ENCODE measurements at places on chromosomes 6 and 20. TPM values are rescaled to one million over a fixed set of nuclear protein-coding genes. Genes with fewer than 3 reads are reported as not detected.

GRCh38 chr20:51542033-51542570, 417 bp downstream of the NFATC2 start:
- no peak for DNase-seq

GRCh38 chr6:33414592-33415271, 3.2 kb downstream of the CUTA start:
- no peak for DNase-seq

TP53TG5 gene
- not detected for total RNA-seq

DNA sequence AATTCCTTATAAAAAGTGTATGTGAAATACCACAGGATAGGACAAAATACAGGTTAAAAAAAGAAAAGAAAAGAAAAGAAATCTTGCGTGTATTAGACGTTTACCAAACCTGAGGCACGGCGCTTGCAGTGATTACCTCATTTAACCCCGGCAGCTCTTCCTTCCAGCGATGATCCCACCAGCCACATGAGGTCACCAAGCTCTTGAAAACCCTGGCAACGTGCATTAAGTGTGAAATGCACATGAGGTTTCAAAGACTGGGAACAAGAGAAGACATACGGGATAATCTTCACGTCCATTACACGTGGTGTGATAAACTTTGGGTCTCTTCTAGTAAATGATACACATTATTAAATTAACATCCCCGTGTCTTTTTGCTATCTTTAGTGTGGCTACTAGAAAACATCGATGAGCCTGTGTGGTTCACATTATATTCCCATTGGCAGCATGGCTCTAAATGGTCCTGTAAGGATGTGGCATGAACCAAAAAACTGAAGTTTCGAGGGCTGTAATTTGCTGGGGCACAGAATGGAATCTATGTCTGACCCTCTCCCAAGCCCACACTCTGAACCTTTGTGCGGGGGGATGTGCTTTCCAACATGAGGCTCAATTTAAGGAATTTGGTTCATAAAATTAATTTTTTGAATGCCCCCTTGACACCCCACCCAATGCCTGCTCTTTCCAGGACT, 59.2 kb upstream of the THBS2 start:
- DNase-seq = peak; percentile 44

DNA sequence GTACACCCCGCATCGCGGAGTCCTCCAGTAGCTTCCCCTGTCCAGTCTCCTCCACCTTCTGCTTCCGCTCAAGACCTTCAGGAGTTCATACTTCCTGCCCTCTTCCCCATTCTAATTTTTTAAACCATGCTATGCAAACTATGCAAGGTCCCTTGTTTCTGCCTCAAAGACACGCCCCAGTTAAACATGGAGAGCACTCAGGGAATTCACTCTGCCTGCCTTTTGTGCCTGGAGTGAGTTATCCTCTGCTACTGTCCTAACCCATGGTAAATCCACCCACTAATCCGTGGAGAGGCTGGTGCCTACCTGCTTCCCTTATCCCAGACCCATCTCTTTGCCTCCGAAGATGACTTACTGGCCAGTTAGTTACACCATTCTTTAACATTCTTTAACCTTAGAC, 473.7 kb upstream of the JARID2 start:
- DNase-seq = no peak

DEFB124 gene
- not detected for total RNA-seq

DNA sequence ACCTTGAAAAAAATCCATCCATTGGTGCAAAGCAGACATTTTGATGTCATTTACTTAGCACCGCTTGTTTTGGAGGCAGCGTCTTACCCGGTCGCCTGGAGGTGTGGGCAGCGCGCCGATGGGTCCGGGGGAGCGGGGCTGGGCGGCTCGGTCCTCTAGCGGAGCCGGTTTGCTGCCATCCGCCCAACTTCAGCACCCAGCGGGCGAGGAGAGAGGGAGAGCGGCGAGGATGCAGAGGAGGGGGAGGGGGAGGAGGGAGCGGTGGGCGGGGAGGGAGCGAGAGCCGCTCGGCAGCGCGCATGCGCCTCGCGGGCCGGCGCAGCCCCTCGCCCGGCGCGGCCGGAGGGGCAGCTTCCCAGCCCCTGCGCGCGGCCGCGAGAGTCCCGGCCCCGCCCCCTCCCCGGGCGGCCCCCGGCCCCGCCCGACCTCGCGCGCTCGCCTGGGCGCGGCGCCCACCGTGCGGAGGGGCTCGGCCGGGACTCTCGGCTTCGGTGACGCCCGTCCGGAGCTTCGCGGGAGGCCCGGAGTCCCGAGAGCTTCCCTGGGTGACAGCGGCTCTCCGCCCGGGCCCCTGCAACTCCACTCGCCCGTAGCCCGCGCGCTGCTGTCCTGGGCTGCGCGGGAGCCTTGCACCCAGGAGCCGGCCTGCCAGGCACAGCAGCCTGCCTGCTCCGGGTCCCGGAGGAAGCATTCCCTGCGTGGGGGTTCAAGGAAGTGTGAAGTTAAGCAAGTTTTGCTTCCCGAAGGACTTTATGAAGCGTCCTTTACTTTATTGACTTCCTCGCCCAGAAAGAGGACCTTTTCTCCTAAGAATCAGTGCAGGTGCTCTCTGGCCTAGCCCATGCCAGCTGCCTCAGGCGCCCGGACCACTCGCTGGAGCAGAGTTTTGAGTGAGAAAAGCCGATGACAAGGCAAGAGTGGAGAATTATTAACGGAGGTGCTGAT, at the start of gene RGS17:
Gene RGS17 (minus strand): TSS at position 246 of the 945 bp plus-strand sequence. CDS start 87,264 bp downstream, outside the sequence.
- DNase-seq = peak; percentile 92

GRCh38 chr6:12361042-12361765, 71.0 kb downstream of the EDN1 start:
- DNase-seq = no peak

GRCh38 chr20:31719644-31720485, 2.8 kb downstream of the BCL2L1 start:
- DNase-seq = peak; percentile 53

DNA sequence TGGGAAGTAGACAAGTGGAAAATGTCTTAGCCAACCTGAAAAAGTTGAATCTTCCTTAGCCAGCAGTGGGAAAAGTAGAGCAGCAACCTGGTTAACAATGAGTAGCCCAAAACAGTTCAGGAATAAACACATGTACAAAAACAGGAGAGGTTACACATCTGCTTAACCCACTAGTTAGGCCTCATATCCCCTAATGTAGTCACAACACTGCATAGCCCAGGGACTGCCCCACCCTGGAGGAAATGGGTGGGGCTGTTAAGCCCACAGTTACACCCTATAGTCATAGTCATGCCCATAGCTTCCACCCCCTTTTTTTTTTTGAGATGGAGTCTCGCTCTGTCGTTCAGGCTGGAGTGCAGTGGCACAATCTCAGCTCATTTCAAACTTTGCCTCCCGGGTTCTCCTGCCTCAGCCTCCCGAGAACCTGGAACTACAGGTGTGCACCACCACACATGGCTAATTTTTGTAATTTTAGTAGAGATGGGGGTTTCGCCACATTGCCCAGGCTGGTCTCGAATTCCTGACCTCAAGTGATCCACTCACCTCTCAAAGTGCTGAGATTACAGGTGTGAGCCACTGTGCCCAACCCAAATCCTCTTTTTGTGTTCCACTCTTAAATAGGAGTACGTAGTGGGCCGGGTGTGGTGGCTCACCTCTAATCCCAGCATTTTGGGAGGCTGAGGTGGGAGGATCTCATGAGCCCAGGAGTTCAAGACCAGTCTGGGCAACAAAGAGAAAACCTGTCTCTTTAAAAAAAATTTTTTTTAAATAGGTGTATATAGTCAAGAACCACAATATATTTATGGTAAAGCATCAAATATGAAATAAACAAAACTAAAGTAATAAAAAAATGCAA, 24.5 kb downstream of the ILRUN start:
- DNase-seq = no peak

DNA sequence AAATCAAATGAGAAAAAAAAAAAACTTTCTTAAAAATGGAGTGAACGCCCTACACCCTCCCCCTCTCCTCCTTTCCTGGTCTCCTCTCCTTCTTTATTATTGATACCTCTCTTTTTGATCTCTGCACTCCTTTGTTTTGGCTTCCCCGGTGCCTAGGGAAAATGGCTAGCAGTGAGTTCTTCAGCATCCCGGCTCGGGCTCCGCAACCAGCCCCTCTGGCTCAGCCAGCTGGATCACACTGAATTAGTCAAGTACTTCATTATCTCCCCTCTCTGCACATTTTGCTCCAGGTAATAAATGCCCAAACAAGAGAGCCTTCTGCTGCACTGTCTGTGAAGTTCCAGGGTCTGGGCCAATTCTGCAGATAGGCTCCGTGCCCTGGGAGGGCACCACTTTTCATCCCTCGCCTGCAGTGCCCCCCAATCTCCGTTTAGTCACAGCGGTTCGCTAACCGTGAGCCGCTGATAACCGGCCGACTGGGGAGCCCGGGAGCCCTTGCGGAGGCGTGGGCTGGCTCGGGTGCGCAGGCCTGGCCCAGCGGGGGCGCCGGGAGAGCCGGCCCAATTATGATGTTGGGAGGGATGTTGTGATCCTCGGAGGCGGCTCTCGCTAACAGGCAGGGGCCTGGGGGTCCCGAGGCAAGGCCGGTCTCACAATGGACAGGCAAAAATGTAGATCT, 301.9 kb downstream of the TFAP2A start:
- DNase-seq = no peak

CEBPB gene
- 20.6 TPM for total RNA-seq

DNA sequence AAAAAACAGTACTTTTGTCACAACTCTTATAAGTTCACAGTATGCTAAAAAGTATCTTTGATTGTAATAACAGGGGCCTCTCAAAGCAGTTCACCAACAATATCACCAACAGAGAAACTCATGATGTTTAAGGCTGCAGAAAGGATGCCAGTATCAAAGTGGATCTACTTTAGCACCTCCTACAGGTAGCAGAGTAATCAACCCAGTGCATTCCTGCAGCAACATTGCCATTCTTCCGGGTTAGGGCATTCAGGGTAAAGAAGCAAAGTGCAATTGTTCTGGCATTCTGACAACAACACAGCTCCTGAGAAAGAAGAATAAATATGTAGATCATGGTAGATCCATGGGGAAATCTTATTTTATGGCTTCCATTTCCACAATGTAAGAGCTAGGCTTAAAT, 7.6 kb upstream of the SLC17A4 start:
- no peak for DNase-seq

TMEM217 gene
- 0.31 TPM for total RNA-seq

DNA sequence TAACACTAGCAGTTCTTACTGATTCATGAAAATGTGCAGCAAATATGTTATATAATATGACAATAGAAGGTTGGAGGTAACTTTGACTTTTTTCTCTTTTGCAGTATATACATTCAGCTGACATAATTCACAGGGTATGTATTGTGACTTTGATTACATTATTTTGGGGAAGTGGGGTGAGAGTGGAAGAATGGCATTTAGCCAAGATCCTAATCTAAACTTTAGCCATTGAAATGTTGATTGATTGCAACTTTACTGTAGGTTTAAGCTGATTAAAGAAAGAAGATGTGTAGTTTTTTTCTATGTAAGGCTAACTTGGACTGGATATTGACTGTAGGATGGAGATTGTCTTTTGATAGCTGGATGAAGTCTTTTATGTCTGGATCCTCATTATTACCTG, 46.0 kb downstream of the MAPK14 start:
- DNase-seq = no peak

DNA sequence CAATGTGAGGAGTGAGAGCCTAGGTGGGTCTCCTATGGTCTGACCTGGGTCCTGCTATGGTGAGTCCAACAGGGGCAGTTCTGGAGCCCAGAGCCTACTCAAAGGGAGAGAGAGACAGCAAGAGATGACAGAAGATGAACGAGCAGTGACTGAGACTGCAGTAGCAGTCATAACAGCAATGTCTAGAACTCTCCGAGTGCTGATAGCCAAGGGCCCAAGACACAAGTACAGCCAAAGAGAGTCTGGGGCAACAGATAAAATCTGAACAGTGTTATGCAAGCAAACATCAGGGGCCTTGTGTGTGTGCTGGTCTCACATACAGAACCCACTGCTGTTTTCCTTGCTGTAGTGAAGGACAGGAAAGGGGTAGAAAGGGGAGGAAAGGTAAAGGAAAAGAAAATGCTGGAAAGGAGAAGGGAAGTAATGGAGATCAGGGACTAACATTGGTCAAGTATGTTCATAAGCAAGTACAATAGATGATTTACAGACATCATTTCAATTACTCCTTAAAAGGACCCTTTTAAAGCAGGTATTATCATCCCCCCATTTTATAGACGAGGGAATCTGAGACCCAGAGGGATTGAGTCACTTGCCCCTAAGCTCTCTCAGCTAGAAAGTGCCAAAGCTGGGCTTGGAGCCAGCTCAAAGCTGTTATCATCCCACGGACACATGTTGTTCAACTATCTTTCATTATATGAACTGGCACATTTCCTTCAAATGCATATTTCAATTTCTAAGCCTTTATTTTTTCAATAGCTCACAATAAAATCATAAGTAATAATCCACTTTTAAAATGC, 182.3 kb upstream of the RAB32 start:
- peak; percentile 66 for DNase-seq

DNA sequence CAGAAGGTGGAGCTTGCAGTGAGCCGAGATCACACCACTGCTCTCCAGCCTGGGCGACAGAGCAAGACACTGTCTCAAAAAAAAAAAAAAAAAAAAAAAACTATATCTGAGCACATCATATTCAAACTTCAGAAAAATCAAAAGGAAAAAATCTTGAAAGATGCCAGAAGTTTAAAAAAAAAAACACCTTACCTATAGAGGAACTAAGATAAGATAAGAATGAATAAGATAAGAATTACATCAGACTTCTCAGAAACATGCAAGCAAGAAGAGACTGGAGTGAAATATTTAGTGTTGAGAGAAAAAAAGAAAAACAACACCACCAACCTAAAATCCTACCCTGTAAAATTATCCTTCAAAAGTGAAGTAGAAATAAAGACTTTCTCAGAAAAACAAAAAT, 116.8 kb upstream of the ARID1B start:
- no peak for DNase-seq
